ENCODE measurements at places on chromosomes 2 and 18.

DNA sequence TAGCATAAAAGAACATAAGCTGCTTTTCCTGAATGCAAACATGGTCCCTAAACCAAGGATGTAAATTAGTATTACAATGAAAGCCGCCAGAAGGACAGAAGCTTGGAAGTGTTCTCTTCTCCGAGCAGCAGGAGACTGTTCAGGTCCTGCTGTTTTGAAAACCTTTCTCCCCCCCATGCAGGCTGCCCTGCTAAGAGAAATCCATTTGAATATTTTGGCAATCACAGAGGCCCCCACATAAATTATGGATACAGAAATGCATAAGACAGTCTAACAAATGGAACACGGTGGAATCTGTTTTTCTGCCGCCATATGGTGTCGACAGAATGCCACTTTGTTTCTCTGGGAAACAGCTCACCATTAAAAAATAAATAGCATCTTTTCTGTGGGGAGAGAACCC lies 600.4 kb upstream of the KLHL29 start:
- no peak for DNase-seq

- no peak for DNase-seq
Observed at GRCh38 chr18:78561757-78562510, 417.7 kb upstream of the SALL3 start.

- DNase-seq: no peak
Observed at GRCh38 chr2:186718122-186718521, 24.3 kb downstream of the FAM171B start.

- no peak for DNase-seq
Observed at GRCh38 chr2:86038291-86039081, 67.2 kb downstream of the POLR1A start.

DNA sequence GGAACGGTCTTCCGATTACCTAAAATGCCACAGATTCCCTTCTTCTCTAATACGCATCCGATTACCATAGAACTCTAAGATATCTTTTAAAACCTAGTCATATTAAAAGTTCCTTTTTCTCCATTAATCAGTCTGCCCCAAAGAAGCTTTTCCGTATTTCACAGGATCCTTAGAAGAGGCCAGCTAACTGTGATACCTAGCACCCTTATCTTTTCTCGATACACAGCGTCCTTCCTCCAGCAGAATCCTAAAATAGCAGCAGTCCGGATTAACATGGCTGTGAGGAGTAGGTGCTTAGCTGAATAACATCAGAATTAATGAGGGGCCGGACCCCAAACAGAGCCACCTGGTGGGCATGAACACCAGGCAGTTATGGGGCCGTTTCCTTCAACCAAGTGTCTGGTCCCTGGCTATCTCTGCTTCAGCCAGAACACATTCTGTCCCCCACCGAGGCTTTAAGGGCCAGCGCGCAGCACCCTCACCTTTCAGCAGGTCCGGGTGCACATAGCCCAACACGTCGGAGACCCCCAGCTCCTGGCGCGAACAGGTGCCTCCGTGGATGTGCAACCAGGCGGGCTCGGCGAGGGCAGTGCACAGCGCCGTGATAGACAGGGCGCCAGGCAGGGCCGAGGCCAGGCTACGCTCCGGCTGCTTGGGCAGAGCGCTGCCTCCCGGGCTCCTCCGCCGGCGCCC lies 995 bp downstream of the TMEM127 start:
- DNase-seq: peak; percentile 19

DNA sequence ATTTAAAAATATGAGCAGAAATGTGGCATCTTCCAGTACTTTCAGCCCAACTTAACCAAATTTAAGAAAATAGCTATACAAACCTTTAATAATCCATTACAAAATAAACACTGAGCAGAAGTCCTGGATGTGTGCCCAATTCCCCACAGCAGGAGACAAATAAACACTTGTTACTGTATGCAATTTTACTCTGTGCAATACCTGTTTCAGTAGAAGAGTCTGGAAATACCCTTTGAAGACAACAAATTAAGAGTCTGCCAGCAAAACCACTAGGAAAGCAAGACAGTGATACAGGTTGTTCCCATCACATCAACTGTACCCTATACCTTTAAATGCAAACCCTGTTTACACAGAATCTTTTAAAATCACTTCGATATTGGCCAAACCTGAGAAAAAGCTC lies 41.4 kb upstream of the RNU4ATAC start:
- no peak for DNase-seq

DNA sequence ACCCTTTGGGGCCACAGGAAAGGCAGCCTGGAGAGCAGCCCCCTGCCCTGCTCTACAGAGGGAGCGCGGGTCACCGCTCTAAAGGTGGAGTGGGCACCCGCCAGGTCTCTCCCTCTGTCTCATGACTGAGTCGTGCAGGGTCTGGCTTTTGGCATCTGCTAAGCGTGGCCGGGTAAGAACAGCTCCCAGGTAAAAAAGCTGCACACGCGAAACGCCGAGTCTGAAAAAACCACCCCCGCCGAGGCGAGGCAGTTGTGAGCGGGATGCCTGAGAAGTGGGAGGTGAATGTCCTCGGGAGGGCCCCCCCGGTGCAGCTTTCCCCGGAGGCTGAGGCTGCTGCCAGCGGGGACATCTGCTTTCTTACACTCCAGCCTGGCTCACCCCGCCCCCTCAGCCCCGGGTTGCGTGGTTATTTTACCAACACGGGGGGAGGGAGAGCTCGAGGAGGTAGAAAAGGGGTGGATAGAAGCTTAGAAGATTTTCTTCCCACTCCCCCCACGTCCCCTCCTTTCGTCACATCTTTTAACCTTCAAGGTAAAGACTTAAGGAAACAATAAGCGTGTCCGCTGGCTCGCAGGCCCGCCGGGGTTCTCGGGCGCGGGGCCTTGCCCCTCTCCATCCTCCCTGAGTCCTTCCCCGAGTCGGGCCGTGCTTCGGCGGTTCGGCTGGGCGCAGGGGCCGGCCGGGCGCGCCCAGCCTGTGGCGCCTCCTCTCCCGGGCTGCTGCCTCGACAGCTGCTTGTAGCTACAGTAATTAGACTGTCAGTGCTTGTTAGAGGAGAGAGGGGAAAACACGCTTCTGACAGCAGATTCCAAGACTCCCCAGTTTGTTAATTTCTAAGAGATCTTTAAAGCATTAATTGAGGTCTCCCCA lies 70.6 kb upstream of the PSMD14 start:
- DNase-seq: peak; percentile 60

DNA sequence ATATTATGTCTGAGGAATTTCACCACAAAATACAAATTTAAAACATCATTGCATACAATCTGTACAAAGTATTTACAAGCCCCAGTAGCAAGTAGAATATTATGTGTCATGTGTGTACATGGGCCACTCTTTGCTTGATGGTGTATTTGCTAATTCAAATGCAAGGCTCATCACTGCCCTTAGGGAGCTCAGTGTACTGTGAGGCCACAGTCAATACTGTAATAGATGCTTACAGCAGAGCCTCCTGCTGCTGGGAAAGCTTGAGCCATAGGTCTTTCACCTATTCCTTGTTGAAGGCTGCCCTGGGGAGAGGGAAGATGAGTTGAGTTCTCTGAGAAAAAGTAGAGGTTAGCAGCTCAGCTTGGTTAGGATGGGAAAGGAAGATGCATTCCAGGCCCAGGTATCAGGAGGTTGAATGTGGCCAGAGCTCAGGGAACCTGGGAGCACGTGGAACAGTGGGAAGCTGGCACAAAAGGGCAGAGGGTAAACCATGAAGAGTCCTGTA lies 189.6 kb downstream of the LRP1B start:
- DNase-seq: no peak

GRCh38 chr2:203484266-203485112 lies 50.6 kb downstream of the RAPH1 start:
- DNase-seq: peak; percentile 29

DNA sequence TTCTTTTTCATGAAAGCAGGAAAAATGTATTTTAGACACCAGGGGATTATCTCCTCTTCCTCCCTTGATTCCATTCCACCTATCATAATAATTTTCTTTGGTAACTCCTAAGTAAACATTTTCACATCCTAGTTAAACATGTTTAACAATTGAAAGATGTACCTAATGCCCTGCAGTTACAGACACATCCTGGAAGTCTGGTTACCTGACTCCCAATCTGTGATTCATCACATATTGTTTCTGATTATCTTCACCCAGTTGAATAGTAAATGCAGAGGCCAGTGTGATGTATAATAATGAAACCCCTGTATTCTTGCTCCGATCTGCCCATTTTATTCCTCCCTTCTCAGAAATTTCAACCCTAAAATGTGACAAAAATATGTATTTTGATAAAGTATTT lies 1237.6 kb upstream of the LRRTM1 start:
- DNase-seq: no peak

- no peak for DNase-seq
Observed at GRCh38 chr2:196233021-196233804, 61.8 kb upstream of the STK17B start.

- no peak for DNase-seq
Observed at GRCh38 chr2:71941726-71942525, 205.7 kb downstream of the CYP26B1 start.

GRCh38 chr2:138137949-138138348 lies 173.7 kb downstream of the HNMT start:
- no peak for DNase-seq

DNA sequence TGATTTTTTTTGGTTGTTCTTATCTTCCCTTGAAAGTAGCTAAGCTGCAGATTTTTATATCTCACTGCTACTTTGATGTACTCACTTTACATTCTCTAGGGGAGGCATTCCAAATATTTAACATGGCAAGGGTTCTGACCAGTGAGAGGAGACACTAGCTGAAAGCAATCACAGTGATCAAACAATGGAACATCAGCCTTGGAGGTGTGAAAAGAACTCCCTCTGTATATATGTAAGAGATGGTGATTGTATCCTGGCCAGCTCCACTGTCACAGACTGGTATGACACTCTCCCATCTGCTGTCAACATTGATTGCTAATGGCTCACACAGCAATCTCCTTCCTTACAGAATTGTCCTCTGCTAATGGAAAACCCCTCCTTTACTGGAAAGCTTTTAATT lies 291.7 kb upstream of the CDH19 start:
- no peak for DNase-seq

- peak; percentile 0 for DNase-seq
Observed at GRCh38 chr2:240463274-240463865, 27.9 kb downstream of the GPC1 start.

- no peak for DNase-seq
Observed at GRCh38 chr2:1738646-1739302, 5.5 kb downstream of the PXDN start.

GRCh38 chr2:85748039-85748734 lies 5.6 kb upstream of the ATOH8 start:
- no peak for DNase-seq

- peak; percentile 31 for DNase-seq
Observed at GRCh38 chr2:10331702-10332401, 29.1 kb downstream of the HPCAL1 start.

DNA sequence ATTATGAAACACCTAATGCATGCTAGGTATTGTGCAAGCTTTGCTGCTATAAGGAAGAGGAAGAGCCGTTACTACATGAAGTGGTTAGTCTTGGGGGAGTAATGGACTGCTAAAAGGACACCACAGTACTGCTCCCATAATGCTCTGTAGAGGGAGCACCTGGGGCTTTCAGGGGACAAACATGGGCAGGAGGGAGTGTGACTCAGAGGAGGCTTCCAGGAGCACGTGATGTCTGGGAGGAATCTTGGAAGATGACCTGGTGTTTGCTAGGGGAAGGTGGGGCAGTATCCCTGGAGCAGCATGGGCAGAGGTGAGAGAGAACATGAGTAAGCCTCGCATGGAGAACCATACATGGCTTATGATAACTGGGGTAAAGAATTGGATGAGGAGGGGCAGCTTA lies 18.8 kb downstream of the MAPK4 start:
- no peak for DNase-seq

GRCh38 chr2:48508461-48509124 lies 21.4 kb upstream of the STON1 start:
- no peak for DNase-seq

DNA sequence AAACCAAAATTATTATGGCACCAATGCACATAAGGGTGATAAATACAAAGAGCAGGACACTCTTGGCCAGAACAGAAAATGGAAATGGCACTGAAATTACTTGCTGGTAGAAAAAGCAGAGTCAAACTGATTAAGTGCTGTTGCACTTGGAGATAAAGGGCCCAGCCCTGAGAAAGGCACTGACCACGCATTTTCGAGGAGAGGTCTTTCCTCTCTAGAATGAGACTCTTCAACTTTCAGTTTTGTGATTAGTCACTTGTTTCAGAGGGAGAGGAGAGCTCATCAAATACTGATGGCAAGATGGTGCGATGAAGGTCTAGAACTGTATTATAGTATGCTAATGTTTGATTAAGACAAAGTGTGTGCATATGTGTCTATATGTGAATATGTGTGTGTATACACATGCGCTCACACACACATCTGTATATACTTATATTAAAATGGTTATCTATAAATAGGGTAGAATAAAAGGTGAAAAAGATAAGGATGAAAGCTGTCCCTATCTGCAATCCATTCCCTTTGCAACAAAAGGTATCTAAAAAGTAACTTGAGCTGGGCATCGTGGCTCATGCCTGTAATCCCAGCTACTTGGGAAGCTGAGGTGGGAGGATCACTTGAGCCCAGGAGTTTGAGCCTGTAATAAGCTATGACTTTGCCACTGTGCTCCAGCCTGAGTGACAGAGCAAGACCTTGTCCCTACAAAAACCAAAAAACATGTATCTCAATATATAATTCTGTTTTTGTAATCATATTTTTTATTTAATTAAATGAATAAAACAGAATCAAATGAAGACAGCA lies 48.8 kb upstream of the ZDBF2 start:
- no peak for DNase-seq

DNA sequence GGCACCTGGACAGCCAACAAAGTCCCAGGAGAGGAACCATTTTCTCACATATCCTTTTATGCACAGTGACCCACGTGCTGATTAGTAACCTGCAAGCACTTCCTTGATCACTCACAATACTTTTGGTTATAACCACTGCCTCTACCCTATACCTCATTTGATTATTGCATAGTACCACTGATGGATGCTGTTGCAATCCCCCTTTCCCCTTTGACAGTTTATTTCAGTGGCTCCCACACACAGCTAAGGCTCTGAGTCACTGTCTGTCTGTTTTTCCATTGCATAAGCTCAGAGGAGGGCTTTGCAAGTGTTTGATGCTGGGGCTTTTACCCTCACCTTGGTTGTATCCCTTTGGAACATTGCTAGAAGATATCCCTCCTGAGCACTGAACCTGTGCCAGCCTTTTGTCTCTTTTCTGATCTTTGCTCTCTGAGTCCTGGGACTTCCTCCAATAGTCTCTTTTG lies 101.7 kb upstream of the RBBP8 start:
- no peak for DNase-seq

DNA sequence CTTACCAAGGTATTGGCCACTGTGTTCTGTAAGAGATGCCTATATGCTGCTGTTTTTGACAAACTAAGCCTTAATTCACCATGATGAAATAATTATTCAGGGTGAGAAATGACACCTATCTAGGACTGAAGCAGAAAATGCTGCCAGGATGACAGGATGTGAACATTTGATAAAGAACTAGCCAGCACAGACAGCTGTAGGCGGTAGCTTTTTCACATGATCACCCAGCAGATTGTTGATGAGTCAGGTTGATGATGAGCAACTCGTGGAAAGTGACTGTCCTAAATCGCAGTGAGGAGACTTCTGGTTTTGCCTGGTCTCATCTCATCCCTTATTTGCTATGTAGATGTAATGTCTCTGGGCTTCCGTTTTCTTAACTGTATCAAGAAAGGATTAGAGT lies 144.1 kb downstream of the PRPF40A start:
- DNase-seq: peak; percentile 6
